ENCODE measurements at places on chromosomes 2 and 18.

DNA sequence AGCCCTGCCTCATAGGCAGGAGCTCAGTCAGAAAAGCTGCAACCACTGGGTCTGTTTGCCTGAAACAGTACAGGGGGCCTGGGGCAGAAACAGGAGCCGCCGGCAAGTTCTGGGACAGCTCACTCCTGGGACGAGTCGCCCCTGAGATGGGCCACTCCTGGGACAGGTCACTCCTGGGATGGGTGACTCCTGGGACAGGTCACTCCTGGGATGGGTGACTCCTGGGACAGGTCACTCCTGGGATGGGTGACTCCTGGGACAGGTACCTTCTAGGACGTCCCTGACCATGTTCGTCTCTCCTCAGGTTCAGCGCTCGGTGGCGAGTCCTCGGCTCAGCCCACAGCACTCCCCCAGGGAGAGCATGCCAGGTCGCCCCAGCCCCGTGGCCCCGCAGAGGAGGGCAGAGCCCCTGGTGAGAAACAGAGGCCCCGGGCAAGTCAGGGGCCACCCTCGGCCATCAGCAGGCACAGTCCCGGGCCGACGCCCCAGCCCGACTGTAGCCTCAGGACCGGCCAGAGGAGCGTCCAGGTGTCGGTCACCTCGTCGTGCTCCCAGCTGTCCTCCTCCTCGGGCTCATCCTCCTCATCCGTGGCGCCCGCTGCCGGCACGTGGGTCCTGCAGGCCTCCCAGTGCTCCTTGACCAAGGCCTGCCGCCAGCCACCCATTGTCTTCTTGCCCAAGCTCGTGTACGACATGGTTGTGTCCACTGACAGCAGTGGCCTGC, 51.8 kb downstream of the NTSR2 start:
- DNase-seq: no peak

GRCh38 chr2:220127876-220128275, 500.4 kb downstream of the SLC4A3 start:
- DNase-seq: no peak

DNA sequence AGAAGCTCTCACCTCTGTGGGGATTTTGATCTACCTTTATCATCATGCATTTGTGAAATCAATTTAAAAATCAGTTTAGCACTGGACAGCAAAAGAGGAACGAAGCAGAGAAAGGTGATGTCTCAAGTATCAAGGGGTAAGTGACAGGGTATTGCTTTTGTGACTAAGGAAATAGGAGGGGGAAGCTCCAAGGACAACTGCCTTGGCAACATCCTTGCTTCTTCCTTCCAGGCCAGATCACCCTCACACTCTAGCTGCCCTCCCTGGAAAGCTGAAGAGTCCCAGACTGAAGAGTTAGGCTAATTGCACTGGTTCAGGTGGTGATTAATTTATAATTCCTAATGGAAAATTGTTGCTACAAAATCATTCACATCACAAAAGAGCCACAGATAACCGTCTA, 859.1 kb upstream of the ACVR2A start:
- no peak for DNase-seq

DNA sequence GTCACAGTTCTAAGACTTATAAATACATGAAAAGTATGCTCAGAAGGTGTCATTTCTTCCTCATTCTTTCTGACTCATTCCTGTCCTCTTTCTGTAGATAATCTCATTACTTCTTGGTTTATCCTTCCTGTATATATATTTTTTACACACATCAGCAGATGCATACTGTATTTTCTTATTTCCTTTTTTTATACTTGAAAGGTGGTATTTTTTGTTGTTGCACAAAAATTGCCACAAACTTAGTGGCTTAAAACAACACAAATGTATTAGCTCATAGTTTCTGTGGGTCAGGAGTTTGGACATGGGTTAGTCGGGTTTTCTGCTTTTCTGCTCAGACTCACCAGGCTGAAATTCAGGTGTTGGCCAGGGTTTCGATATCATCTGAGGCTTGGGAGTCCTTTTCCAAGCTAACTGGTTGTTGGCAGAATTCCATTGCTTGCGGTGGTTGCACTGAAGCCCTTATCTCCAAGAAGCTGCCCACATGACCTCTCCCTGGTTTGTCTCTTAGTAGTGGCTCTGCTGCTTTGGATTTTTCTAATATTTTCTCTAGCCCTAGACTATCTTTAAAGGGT, 162.6 kb downstream of the FMNL2 start:
- DNase-seq: no peak

GRCh38 chr18:34018336-34018735, 206.4 kb downstream of the NOL4 start:
- no peak for DNase-seq

DNA sequence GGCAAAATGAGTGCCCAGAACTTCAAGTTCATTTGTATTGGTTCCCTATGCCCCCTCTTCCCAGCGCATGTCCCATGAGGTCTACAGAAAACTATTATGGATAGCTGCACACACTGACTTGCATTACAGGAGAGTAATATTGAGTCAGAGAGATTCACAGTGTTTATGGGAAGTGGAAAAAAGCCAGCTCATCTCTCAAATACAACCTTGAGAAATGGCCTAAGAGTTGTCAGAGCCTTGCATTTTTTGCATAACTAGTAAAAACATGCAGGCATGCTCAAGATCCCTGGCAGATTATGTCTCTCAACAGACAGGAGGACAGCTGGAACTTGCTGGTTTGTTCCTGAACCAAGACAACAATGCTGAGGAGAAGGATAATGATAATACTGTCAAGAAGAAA, 1292.8 kb downstream of the DSC3 start:
- DNase-seq: no peak

DNA sequence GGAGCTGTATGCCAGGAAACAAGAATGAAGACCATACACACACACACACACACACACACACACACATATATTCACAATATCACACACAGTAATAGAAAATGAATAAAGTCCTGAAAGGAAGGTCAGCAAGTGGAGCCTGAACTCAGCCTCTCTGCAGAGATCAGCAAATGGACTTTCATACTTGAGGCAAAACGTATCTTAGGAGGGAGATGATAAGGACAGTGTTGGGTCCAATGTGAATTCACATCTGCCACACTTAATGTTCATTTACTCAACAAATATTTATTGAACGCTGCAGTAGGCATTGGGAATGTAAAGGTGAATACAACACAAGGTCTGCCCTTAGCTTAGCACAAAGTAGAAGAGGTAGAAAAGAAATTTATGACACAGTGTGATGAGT, 2.7 kb upstream of the MTLN start:
- DNase-seq: no peak

DNA sequence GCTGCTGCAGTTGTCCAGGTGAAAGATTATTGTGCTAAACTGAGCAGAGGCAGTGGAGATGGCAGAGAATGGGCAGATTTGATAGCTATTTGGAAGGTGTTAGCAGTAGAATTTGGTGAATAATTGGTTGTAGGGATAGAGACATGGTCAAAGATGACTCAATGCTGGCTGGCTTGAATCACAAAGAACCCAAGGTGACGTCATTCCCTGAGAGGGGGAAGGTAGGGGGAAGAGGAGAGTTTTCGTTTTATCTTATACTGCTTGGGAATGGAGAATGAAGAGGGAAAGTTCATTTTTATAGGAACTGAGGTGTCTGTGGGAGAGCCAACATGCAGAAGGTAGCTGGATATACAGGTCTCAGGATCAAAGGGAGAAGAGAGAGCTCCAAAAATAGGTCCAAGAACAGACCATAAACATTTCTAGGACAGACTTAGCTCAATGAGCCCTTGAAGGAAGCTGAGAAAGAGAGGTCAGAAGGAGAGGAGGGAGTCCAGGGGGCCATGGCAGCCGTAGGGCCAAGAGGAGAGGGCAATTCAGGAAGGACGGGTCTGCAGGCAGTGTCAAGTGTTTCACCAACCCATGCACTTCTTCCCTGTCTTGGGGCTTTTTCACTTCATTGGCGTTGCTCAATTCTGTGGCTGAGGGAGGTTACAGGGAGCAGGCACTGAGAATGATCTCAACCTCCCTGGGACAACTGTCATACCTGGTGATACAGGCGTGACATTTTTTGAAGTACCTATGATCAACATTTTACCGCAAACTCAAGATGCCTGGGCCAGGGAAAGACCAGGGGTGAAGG, 281.3 kb downstream of the TDRD15 start:
- DNase-seq: no peak

DNA sequence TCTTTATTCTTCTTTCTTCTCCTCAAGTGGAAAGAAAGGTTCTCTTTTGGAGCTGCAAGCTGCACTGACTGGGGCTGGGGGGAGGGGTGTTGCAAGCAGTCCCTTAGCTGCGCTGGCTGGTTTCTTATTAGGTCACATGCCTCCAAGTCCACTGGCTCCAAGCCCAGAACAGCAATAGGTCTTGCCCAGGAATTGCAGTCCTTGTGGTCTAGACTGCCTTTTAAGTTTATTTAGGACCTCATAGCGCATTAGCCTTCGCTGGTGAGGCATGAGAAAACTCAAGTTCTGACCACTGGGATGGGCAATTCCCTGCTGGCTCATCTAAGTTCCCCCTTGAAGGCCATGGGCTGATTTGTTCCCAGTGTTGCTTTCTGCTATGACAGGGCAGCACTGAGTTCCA, 138.6 kb upstream of the SCN7A start:
- DNase-seq: no peak

- no peak for DNase-seq
Observed at GRCh38 chr2:101040761-101041160, 38.7 kb downstream of the RPL31 start.

DNA sequence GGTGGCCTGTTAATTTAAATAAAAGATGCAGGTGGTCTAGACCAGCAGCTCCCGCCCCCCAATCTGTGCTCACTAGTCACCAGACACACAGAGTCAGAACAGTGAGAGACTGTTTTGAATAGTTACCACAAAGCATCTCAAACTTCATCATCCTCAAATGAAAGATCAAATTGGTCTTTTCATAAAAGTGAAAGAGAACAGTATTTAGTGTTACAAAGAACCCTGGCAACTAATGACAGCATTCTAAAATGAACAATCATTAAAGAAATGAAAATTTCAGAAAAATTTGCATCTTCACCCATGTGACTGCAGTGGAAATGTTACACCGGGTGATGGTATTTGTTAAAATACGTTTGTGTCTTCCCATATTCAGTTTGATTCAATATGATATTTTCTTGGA, 65.5 kb upstream of the PMAIP1 start:
- no peak for DNase-seq

- no peak for DNase-seq
Observed at GRCh38 chr2:444937-445884, 157.3 kb upstream of the ALKAL2 start.

Measured in iPS-NIHi11 (cell line).